WERI-Rb-1 (cell line): ENCODE measurements at places on chromosomes 3 and 15.

DNA sequence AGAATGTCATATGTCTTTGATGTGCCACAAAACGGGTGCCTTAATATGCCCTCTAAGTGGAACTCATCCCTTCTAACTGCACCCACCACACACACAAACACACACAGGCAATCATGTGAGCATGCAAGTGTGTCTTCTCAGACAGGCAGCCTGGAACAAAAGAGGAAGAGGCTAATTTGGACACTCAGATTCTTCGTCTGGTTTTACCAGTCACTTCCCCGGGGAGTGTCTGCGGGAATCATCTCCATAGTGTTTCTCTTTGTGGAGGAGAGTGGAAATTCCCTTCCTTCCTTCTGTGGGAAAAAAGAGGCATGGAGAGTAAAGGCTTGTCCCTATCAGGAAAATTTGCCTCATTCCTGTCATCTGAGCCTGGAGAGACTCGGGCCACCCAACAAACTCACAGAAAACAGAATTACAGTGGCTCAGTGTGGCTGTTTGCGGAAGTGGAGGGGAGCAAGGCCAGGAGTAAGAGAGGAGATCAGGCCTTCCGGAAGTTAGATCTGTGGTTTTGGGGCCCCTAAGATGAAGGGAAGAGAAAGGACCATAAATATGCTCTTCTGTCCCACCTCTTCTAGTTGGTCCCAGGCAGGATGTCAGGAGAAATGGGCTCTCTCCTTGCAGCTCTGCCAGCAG is 212.6 kb upstream of the SEMA6D start:
- DNase-seq, result no peak

GRCh38 chr3:55511895-55512570 is 24.9 kb upstream of the WNT5A start:
- no peak for DNase-seq

GRCh38 chr3:134462331-134462941 is 23.3 kb downstream of the ANAPC13 start:
- no peak for DNase-seq

DNA sequence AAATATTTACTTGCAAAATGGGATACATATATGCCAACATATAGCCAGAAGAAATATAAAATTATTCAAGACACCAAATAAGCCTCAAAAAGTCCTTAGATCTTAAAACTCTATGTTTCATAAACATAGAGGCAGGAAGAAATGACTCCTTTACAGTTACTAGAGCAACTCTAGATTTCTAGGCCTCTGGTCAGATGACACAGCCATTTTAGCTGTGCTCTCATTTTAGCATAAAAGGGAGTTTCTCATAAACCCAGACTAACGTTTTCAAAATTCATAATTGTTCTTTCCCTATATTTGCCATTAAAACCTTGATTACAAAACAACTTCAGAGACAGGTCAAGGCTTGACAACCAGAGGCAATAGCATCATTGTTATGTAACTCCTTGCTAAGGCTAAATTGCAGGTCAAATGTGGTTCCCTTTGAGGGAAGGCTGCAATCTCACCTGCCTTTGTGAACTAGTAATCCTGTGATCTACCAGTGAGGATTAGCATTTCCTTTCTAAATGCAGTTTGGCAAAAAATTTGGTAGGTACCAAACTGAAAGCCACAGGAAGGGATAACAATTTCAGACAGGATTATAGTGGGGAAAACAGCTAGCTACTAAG is 8.2 kb downstream of the THOC7 start:
- DNase-seq, result no peak

- DNase-seq, result no peak
Measured at GRCh38 chr3:147832611-147833010, 423.4 kb downstream of the ZIC1 start.

GRCh38 chr3:41158947-41159346 is 40.4 kb upstream of the CTNNB1 start:
- no peak for DNase-seq

GRCh38 chr15:45099549-45100165 is 14.3 kb downstream of the DUOX2 start:
- DNase-seq, result no peak

DNA sequence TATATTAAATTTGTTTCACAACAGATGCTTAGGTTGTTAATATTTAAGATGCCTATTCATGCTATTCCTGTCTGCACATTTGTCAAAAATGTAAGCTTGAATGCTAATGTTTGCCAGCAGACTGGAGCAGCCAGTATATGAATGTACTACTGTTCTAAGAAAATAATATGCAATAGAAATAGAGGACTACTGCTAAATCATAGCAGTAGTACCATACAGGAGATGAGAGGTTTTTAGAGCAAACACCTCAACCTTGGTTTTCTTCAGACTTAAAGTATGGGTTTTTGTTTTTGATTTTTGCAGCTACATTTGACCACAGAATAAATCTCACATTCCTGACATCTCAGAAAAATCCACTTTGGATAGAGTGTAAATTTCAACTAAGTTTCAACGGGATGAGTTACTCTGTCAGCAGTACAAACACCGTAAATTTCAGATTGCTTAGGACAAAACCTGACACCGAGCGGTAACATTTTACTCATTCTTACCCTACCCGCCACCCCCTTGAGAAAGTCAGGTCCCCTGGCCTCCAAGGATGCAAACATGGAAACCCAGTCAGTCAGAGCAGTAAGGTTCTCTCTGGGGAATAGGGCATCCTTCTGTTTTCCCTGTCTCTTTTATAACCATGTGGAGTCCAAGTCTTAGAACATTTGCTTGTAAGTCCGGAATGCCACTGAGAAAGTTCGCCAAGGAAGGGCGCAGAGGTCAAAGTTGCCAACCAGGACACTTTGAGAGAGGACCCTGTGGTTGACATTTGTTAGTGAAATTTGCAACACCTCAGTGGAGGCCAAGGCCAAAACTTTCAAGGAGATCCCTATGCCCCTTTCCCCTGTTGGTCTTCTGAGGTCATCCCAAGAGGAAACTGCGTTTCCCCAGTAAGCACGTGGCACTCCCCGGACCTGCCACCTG is 17.9 kb upstream of the SATB1 start:
- DNase-seq, result no peak

GRCh38 chr15:89030311-89030710 is 57.9 kb upstream of the ABHD2 start:
- DNase-seq, result no peak

GRCh38 chr3:38561746-38562466 is 65.8 kb downstream of the EXOG start:
- no peak for DNase-seq

GRCh38 chr15:98599909-98600691 is 48.2 kb upstream of the IGF1R start:
- DNase-seq, result no peak

- peak; percentile 66 for DNase-seq
Measured at GRCh38 chr3:157160658-157161424, 894 bp upstream of the CCNL1 start.

- no peak for DNase-seq
Measured at GRCh38 chr3:149900322-149900721, 70.4 kb downstream of the PFN2 start.

DNA sequence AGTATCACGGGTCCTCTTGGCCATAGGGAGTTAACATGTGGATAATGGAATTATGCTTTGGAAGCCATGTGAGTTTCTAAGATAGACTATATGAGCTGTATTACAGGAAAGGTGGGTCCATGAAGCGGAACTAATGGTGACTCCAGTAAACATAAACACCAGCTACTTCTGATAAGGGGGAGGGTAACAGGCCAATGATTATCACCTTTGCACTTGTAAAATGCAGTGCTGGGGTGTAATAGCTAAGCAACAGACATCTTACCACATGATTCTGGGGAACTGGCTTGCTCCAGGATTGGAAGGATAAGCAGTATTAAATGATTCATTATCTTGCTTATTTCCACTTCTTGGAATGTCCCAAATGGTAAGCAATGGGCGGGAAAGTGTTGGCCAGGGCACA is 61.4 kb upstream of the CD47 start:
- no peak for DNase-seq

DNA sequence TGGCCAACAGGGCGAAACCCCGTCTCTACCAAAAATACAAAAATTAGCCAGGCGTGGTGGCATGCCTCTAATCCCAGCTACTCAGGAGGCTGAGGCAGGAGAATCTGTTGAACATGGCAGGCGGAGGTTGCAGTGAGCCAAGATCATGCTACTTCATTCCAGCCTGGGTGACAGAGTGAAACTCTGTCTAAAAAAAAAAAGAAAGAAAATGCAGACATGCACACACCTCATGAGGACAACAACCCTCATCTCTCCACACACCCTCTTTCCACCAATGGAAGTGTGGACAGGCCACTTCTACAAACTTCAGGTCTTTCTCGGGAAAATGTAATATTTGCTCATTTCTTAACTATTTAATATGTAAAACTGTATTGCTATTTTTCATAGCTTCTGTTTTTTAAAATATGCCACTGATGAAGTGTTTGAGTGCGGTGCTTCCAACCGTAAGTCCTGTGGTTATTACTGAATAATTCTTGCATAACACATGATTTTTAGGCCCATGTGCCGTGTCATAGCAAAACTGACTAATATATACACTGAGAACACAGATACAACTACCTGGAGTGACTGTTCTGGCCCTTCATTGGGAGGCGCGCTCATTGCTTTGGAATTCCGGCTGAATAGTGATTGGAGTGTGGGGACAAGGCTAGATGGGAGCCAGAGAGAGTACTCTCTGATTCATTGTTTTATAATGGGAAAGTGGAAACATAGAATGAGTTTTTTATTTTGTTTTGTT is 23.1 kb downstream of the LRRC31 start:
- DNase-seq, result no peak

DNA sequence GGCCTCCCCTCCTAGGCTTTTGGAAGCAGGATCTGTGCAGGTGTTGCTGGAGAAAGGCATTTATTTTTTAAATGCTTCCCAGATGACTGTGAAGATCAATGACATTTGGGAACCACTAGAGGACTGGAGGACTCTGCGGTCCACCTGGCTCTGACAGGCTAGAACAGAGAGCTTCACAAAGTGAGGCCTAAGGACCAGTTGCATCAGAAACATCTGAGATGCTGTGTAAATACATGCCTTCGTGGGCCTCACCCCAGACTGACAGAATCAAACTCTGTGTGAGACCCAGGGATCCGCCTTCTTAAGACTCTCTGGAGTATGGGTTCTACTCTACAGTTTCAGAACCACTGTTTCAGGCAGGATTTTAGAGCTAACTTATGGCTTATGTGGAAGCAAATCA is 105.0 kb upstream of the ICE2 start:
- no peak for DNase-seq

GRCh38 chr3:175111036-175111435 is 251.9 kb downstream of the NAALADL2 start:
- no peak for DNase-seq

DNA sequence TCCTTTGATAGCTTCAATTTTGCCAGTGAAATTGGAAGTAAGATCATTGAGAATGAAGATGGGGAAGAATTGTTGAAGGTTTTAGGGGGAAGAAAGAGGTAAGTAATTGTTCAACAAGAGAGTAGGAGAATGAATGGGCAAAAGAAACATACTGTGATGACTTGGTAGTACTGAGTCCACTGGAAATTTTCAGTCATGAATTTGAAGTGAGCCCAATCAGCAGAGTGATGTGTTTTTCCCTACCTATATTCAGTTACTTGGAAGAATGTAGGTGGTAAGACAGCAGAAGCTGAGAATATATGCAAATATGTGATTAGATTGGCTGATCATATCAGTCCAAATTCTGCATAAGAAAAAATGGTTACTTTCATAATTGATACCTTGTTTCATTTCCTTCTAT is 569.6 kb downstream of the AGBL1 start:
- DNase-seq, result no peak

- no peak for DNase-seq
Measured at GRCh38 chr3:43733459-43734384, 43.0 kb downstream of the ABHD5 start.

DNA sequence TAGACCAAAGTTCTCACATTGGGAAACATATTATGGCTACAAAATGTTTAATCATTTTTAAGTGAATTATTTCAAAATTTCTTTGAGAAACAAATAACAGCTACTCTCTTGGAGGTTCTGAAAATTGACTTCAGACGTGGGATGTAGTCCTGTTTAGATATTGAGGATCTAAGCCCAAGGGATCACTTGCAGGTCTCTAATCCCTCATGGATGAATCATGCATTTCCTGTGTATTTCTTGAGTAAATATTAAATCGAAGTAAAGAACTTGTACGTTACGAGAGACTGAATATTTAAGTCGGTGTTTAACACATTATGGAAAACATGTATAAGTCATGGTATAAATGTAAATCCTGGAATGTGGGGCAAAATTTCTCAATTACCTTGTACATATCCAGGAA is 119.8 kb downstream of the EPHA3 start:
- no peak for DNase-seq

DNA sequence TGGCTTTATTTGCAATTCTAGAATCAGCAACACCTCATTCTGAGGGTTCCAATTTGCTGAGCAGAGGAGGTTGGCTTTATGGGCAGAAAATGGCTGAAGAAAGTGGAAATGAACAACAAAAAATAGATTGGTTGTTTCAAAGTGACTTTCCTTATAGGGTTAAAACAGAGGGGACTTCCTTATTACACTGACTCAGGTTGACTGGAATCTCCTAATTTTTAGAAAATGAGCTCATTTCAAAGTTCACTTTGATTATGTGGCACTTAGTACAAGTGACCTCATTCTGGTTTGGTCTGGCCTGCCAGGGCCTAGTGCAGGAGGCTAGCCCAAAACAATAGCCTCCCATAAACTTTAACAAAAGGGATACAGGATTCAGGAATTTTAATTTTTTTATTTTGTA is 41.4 kb downstream of the NFKBIZ start:
- no peak for DNase-seq

- no peak for DNase-seq
Measured at GRCh38 chr15:30041868-30042267, 40.9 kb upstream of the GOLGA8J start.

DNA sequence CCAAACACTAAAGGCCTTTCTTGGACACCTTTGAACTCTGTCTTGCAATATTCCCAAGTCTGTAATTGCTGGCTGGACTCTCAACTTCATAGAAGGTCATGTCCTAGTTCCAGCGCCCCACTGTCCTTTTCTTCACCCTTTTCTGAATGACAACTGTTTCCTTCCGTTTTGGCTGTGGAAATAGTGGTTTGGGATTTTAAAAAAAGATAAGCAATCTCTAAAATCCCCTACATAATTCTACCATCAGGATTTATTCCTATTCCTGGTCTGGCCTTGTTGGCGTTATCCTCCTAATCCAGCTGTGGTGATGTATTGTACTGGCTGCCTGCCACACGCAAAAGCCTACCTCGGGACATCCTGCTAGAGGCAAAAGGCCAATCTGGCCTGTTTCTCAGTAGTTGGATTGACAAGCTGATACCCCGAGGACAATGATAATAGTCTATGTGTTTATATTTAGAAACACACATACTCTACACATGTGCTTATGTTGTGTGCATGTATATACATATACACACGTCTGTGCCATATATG is 440.3 kb upstream of the DPH6 start:
- DNase-seq, result no peak

GRCh38 chr15:35308802-35309201 is 223.7 kb upstream of the NANOGP8 start:
- DNase-seq, result no peak
